ENCODE measurements at places on chromosomes 5 and 9. TPM values are rescaled to one million over a fixed set of nuclear protein-coding genes. Genes with fewer than 3 reads are reported as not detected.

- no peak for DNase-seq
Measured at GRCh38 chr5:17989567-17990563, 355.6 kb downstream of the TAF11L14 start.

- no peak for DNase-seq
Measured at GRCh38 chr5:84168841-84169240, 215.8 kb downstream of the EDIL3 start.

DNA sequence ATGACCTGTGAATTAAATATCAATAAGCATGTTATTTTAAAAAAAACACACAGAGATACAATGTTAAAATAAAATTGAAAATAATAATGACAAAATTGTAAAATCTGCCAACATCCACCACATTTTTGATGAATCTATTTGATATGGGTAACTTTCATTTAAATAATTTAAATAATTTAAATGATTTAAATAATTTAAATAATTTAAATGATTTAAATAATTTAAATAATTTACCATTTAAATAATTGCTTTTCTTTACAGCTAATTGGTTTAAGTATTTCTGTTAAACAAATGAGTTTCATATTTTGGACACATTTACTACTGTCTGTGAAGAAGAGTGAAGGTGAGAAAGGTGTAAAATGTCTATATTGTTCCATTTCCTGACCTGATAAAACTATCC, 22.1 kb upstream of the GABRA6 start:
- no peak for DNase-seq

DNA sequence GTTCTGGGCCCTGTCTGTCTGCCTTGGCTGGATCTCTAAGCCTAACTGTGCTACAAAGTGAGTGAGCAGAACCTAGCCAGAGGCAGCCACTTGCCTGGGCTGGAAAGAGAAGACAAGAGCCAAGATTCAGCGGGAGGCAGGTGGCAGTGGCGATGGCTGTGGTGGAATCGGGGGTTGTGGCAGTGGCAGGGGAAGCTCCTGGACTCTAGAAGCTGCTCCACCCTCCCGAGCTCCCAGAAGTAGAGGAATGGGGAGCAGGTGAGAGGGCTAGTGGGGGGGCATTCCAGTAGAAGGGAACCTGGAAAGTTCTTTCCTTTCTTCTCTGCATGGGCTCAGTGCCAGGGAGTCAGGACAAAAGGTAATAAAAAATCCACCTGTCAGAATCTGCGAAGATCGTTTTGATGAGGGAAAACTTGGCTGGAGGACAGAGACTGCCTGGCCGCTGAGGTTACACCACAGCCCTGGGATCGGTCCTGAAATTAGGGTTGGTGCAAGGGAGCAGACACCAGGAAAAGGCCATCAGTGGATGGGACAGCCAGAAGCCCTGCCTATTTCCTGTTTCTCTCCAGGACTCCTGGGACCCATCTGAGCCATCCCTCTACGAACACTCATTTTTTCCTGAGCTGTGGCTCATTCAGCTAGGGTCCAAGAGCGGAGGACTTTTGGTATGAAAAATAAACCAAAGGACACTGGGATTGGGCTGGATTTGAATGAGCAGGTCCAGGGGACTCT, 1.6 kb downstream of the CRAT start:
- no peak for DNase-seq

DNA sequence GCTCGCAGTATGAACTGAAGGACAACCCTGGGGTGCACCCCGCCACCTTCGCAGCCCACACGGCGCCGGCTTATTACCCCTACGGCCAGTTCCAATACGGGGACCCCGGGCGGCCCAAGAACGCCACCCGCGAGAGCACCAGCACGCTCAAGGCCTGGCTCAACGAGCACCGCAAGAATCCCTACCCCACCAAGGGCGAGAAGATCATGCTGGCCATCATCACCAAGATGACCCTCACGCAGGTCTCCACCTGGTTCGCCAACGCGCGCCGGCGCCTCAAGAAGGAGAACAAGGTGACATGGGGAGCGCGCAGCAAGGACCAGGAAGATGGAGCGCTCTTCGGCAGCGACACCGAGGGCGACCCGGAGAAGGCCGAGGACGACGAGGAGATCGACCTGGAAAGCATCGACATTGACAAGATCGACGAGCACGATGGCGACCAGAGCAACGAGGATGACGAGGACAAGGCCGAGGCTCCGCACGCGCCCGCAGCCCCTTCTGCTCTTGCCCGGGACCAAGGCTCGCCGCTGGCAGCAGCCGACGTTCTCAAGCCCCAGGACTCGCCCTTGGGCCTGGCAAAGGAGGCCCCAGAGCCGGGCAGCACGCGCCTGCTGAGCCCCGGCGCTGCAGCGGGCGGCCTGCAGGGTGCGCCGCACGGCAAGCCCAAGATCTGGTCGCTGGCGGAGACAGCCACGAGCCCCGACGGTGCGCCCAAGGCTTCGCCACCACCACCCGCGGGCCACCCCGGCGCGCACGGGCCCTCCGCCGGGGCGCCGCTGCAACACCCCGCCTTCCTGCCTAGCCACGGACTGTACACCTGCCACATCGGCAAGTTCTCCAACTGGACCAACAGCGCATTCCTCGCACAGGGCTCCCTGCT, 3.8 kb downstream of the IRX1 start:
- DNase-seq = no peak

GRCh38 chr5:179879003-179879689, 20.5 kb upstream of the MRNIP start:
- no peak for DNase-seq

DNA sequence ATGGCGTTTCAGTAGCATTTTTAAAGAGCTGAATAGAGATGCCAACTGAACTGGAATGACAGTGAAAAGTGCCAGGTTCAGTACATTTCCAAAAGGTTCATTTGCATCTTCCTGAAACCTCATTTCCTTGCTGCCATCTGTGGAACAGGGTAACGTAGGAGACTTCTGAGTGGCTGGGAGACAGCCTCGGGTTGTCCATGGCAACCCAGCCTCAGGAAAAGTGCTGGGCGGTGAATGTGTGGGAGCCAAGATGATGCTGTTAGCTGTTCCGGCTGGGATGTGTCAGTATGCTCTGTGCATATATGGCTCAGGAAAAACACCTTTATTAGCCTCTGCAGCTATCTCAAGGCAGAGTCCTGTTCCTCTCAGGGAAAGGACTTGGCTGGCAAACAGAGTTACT, 87.5 kb downstream of the KLHL3 start:
- no peak for DNase-seq

DNA sequence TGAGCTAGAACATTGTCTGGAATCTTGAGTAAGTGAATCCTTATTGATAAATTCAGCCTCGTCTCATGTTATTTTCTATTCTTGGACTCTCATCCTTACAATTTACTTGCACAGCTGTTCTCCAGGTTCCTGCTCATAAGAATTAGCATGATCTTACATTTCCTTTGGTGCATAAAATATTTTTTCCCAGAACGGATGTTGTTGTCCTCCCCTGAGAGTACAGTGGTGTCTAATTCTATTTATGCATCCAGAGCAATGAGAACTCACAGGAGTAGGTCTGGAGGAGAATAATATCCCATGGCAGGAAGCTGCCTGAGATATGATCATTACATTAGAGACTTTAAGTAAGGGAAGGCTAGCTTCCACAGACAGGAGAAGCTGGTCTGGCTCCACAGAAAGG, 178.4 kb upstream of the MAST4 start:
- no peak for DNase-seq

DNA sequence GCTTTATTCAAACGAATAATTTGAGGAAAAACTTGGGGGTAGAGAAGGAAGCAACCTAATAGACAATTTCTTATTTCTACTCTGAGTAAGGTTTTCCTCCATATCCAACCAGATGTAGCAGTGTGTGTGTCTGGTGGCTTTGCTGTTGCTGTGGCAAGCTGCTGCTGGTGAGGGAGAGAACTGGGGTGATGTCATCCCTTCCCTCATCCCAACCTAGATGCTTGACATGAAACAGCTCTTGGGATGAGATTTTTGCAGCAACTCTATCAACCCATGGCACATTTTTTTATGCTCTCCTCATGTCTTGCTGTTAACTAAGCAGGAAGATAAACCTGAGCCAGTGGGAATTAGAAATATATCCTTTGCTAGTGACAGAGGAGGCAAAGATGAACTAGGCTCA, 135.8 kb downstream of the PCSK1 start:
- no peak for DNase-seq

DNA sequence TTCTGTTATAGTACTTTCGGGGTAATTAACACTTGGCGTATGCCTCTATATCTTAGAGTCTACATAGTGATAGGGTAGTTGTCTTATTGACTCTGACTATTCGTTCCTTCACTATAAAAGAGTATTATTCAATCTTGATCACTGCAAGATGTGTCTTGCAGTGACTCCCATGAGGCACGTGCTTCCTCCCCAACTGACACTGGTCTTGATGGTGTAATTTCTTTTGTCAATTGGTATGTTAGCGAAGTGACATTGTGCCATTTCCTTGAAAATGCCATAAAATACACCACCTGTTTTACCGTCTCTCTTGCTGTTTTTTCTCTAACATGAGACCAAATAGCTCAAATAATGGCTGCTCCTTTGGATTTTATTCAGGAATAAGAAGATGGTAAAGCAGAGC, 1314.1 kb upstream of the CDH6 start:
- DNase-seq = no peak

DNA sequence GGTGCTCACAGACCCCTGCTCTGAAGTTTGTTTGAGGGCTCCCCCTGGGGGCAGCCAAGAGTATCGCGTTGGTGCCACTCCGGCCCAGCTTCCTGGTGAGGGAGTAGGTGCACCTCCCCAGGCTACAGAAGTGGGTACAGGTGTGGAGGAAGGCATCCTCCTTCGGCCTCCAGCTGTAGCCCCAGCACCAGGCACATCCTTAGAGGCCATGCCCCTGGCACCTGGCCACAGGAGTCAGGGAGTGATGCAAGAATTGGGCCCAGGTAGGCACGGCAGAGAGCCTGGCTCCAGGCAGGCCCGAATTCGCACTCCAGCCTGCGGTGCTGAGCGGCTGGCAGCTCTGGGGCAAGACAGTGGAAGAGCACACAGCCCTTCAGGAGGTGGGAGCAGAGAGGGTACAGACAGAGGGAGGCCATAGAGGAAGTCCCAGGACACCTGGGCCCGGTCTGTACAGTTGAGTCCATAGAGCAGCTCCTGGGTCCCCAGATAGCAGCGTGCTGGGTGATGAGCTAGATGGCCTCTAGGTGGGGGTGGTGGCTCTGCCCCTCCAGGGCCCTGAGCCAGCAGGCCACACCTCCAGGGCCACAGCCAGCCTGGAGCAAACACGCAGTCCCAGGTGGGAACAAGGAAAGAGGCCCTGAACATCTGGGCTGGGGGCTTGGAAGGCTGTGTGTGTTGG, 2.4 kb downstream of the SAPCD2 start:
- DNase-seq = peak; percentile 77

- DNase-seq = no peak
Measured at GRCh38 chr9:129482521-129483414, 138.1 kb downstream of the C9orf50 start.

GRCh38 chr9:6576987-6577386, 68.5 kb downstream of the GLDC start:
- DNase-seq = no peak

DNA sequence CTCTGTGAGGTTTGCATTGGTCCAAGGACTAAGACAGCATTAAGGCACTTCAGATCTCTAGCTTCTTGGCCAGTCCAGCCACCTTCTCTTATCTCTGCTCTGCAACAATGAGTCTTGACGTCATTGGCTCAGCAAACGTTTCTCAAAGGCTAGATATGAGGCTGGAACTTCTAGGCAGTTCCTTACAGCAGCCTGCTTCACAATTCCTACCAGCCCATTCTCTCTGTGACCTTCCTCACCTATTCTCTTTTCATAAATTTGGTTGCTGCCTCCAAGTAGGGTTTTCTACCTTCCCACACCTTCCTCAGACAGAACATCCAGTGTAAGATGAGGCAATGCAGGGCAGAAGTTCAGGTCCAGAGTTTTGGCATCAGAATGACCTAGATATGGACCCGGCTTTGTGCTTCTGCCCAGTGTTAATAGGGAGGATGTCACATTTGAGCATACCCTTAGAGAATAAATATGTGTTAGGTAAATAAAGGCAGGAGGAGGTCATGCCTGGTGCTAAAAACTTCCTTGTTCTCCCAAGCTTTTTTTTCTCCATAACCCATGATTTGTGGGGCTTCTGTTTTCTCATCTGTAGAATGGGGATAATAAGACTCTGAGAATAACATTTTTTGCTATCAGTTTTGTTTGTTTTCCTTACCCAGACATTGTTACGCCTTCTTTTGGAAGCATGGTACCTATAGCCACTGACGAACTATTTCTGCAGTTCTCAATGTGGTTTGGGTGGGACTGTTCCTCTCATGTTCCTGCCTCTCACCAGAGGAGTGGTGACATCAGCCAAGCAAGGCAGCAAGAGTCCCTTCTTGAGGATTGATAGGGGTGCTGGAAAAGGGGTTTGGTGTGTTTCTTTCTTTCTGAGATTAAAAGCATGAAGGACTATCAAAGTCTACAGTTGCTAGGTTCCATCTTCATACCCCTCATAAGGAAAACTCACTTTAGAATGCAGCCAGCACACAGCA, 220.6 kb upstream of the TRIM32 start:
- DNase-seq = no peak

GRCh38 chr5:155066886-155067595, 53.5 kb downstream of the KIF4B start:
- no peak for DNase-seq

- no peak for DNase-seq
Measured at GRCh38 chr5:9405196-9405754, 140.6 kb downstream of the SEMA5A start.

DNA sequence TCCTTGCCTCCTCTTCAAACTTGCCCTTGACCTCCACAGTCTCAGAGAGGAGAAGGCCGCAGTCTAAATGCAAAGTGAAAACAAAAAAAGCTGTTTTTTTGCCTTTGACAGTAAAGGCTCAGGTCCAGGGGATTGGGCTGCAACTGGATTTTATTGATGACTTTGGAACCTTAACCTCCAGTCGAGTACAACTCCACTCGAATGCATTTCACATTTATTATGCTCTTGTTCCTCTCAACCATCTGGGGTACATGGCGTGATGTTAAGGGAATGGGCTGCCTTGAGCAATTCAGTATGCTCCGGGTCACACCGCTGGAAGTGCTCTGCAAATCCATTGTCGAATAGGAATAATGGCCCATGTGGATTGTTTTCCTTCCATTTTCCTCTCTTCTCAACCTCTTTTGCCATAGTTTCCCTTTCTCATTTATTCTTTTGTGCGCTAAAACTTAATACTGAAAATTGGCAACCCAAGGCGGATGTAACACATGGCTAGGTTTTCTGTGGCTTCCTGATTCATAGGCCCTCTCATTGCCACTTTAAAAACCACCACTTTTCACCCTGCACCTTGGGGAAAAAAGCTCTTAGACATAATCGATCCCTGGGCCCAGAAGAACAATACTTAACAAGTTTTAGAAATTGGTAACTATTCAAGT, 34.3 kb downstream of the ITK start:
- DNase-seq = peak; percentile 57

DNA sequence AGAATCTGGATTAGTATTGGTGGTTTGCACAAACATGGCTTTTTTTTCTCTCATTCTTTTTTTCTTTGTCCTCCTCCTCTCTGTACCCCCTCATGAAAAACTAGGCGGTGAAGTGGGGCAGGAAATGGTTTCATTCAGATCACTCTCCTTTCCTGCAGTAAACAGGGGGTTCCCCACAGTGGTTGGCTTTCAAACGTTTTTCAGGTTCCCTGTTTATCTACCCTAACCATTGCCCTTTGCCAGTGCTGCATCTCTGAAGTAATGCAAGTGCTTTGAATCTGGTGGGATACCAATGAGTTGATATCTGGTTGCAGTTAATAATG, 29.8 kb downstream of the NR4A3 start:
- DNase-seq = peak; percentile 70

Gene GPX8
- polyA plus RNA-seq = not detected

Gene SLC36A3
- not detected for polyA plus RNA-seq

Data from CD8-positive, alpha-beta memory T cell (primary cell).